ENCODE measurements at places on chromosomes 6 and 20. TPM values are rescaled to one million over a fixed set of nuclear protein-coding genes. Genes with fewer than 3 reads are reported as not detected.

TMEM14C gene
- 441 TPM for polyA plus RNA-seq

PRR18 gene
- 0.33 TPM for polyA plus RNA-seq

PNLDC1 gene
- 0.31 TPM for polyA plus RNA-seq

FERMT1 gene
- polyA plus RNA-seq = 9.6 TPM

CYP39A1 gene
- 3.4 TPM for polyA plus RNA-seq

PACRG gene
- polyA plus RNA-seq = 3.7 TPM

RAD21L1 gene
- 1.2 TPM for polyA plus RNA-seq

VTA1 gene
- 101 TPM for polyA plus RNA-seq

EEF1A2 gene
- polyA plus RNA-seq = 309 TPM

Measured in cardiac muscle cell (in vitro differentiated cells and primary cell).